ENCODE measurements at places on chromosomes 3 and 15.

DNA sequence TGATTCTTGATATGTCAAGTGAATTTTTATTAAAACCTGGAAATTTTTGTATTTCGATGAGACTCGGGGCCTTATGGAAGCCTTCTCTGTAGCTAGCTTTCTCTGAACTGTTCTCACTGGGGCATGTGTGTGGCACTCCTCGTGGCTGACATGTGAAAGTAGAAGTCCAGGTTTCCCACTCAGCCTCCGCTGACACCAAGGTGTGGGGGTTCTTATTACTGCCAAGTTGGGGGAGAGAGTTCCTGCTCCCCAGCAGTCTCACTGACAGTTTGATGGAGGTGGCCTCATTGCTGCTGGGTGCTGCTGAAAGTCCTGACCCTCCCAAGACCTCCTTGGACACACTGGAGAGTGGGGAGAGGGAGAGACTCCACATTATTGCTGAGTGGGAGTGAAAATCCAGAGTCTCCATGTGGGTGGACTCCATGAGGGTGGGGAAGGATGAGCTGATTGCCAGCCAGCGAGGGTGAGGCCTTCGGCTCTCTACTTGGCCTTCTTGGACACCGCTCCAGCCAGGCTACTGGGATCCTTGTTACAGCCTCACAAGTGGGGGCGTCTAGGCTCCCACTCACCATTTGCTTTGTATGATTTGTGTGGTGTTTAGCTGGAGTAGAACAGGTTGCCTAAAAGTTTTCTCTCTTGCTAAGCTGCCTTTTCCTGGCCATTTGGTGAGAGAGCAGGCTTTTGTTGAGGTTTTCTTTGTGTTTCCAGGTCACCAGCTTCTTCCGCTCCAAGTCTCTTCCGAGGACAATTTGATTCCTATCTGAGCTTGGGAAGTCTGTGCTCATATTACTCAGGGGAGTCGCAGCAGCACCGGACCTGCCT, 64.1 kb downstream of the LSM3 start:
- no peak for DNase-seq

- no peak for DNase-seq
These were observed 392.6 kb upstream of the THBS1 start for GRCh38 chr15:39188314-39188713.

DNA sequence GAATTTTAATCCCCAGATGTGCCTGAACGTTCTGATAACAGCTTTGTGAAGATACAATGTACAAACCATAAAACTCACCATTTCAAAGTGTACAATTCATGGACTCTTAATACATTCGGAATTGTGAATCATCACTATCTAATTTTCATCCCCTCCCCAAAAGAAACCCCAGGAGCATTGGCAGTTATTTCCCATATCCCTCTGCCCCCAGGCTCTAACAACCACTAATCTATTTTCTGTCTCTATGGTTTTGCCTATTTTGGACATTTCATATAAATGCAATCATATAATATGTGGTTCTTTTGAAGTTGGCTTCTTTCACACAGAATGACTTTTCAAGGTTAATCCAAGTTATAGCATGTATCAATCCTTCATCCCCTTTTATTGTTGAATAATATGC, 25.3 kb downstream of the PRICKLE2 start:
- DNase-seq = no peak

DNA sequence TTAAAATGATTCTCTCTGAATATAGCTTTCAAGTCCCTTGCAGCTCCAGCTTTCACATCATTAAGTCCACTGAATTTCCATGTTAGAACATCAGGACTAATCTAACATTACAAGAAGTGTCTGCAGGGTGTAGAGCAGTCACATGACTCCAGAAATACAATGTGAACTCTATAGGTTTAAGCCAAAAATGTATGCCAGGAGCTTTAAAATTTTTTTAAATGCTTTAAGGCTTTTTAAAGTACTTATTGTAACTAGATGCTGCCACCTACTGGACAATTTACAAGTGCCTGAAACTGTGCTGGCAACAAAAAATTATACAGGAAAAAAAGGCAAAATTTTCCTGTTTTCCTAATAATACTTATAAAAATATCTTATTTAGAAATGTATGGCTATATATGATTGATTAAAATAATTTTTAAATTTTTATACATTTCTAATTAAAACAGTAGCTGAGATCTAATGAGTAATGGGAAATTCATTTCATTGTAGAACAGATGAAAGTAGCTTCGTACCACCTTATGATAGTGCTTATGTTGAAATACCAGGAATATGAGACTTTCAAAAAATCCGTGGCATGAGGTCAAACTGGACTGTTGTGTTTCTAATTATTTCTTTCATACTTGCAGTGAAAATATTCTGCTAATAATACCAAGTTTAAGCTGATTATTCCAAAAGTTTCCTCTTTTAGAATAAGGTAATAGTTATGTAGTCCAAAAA, 25.7 kb downstream of the FSIP1 start:
- peak; percentile 57 for DNase-seq

- DNase-seq = no peak
These were observed 231.5 kb upstream of the TLE3 start for GRCh38 chr15:70329179-70329578.

DNA sequence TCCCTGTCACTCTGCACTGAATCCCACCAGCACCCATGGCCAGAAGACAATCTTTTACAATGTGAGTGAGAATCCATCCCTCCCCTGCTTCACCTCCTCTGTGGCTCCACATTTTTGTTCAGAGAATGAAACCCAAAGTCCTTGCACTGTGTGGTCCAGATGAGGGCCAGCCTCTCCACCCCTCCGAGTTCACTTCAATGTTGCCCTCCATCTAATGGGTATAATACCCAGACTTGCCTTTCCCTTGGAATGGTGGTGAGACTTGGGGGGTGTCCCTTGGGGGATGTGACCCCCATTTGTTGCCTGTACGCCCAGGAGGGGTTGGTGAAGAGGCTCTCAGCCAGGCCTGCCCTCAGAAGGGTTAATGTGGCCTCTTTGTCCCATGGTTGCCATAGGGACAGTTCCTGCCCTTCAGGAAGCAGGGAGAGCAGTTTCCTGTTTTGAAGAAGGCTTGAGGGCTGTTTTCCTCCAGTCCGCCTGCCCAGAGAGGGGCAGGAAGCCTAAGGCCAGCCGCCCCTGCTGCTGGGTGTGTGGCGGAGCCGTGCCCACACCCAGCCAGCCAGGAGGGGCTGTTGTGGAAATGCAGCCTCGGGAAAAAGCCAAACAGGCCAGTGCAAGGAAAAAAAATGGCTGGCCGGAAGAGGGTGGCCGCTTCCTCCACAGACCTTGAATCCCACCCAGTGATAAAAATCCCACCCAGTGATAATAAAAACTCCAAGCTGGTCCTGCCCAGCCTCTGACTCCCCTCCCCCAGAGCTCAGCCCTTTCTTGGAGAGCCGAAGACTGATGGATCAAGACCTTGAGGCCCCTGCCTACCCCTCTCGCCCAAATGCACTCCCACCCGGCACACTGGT, 14.6 kb upstream of the FGD5 start:
- no peak for DNase-seq

DNA sequence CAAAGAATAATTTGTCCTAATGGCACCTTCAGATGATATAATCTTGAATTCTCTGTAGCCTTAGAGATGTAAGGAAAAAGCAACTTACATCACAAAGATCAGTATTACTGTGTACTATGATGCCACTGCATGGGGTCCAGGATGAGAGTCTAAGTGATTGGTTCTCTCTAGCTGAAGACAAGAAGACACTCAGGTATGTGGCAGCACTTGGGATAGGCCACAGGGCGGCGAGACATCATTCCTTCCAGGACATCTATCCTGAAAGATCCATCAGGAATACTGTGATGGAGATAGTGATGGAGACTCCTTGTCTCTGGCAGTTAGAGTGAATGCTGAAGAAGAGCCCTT, 2.5 kb downstream of the CD200 start:
- no peak for DNase-seq

DNA sequence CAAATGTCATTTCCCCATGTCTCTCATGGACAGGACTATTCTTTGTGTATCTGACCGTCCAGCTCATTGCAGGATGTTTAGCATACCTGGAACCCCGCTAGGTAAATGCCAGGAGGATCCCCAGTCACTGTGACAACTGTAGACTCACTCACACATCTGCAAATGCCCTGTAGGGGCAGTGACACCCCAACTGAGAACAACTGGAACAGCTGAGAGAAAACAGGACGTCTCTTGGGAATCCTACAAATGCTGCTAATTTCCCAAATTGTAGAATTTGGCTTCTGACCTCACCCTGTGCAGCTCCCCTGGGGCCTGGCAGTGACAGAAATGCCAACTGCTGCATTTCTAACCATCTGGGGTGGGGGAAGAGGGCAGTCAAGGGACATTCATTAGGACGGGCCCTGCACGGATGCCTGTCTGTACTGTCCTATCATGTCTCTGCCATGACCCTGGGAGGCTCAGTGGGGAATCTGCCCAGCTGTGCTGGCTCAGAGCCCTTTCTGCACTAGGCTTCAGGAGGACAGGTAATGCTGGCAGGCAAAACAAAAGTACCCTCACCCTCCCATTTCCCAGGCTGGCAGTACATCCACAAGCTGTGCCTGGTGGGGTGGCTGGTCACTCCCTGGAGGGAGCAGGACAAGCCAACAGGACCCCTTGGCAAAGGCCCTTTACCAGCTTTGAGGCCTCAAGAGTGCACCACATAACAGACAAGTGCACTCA, 30.4 kb downstream of the RAB6B start:
- no peak for DNase-seq

DNA sequence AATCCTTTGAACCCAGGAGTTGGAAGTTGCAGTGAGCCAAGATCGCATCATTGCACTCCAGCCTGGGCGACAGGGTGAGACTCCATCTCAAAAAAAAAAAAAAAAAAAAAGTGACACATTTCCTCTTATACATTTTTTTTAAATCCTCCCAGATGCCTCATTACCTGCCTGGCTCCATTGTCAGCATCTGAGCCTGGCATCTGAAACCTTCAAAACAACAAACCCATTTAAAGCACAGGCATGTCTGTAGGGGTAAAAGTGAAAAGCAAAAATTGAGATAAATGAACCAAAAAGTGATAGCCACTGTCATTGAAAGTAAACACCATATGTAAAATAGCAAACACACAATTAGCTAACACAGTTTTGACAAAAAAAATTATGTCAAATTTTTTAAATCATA, 38.6 kb downstream of the OSBPL10 start:
- DNase-seq = no peak

GRCh38 chr15:73436613-73437012, 6.4 kb upstream of the REC114 start:
- DNase-seq = no peak

DNA sequence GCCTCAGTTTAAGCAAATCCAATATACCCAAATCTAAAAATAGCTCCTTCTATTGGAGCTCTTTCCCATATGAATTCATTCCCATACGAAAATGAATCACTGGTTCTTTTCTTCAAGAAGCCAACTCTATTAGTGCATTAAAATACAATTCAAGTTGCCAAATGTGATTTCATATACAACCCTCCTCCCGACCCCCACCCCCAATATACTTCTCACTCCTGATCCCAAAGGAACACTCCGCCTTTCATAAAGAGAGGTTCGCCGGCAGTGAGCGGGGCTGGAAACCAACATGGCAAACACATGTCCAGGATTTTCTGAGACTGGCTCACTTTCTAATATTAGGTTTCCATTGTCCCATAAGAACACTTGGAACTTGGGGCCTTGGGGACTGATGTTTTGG, 48.5 kb downstream of the MAGEF1 start:
- no peak for DNase-seq

DNA sequence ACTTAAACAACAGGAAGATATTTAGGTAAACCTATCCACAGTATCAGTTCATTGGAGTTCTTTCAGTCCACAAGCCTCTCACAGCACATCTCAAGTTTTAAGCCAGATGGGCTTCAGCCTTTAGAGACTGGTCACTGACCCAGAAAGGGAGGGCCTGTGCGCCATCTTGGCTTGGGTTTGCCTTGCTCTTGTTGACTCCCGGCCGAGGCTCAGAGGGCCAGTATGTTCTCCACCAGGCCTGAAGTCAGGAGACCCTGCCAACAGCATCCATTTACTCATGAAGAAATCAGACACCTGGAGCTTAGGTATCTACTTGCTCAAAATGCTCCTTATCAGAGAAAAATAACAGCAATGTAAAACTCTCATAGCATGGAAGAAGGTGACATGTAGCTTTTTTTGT, 6.2 kb downstream of the RGMA start:
- no peak for DNase-seq

DNA sequence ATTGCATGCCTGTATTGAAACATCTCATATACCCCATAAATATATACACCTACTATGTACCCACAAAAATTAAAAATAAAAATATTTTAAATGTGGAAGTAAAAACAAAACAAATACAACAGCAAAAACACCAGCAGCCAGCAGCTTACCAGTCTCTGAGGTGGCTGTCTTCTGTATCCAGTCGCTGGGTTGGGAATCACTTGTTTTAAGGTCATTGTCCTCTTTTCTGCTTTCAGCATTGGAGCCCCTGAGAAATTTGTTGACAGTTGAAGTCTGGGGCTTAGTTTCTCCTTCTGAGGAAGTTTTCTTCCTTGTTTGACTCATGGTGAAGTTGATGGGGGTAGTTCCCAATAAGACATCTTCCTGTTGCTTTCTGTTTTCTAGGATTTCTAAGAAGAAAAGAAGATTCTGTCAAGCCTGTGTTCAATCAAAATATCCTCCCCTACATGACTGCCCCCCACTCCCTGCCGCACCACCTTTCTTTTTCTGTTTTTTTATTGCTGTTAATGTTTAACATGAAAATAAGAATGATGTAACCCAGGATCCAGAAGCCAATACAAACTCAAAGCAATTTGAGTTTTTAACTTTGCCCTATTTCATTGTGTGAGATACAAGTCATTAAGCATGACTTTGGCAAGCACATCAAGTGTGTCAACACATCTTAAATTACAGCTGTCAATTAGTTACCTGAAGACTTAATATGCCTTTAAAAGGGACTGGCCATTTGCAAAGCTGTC, at the start of gene LRRC31:
Gene LRRC31 (minus strand): TSS at position 452 of the 737 bp plus-strand sequence. CDS start 128 bp downstream, at position 324.
- DNase-seq = no peak

DNA sequence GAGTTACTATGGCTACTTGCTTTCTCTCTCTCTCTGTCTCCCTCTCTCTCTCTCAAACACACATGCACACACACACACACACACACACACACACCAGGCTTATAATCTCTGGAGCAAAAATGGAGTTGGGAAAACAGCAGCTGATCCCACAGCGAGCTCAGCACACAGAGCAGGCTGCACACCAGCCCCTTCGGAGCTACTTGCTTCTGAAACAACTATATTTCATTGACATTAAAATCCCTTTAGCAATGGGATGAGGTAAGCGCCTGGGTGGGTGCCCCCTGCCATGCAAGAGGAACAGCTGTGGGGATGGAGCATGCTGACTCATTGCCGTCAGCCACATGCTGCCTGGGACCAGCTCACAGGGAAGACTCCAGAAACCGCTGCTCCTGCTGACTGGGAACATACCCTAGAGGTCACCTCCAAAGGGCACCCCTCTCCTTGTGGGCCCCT, 45.7 kb downstream of the B3GNT5 start:
- DNase-seq = peak; percentile 76

DNA sequence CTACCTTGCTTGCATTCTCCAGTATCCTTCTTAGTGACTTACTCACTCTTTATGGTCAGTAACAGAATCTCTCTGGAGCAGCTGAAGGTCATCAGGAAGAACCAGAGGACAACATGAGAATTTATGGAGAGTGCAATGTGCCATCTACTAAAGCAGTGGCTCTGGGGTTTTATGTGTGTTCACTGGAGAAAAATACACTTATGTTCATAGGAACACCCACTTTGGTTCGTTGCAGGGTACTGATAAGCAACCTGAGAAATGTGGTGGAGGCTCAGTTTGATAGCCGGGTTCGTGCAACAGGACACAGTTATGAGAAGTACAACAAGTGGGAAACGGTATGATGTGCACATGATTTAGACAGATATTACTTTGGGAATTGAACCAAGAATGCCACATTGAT, 12.8 kb downstream of the CPB1 start:
- no peak for DNase-seq
